ENCODE measurements at places on chromosomes 12 and 14.

- DNase-seq: no peak
These were observed 8.3 kb downstream of the DERA start for GRCh38 chr12:15919418-15919817.

GRCh38 chr12:50112456-50113218 lies 601 bp downstream of the COX14 start:
- DNase-seq: no peak

DNA sequence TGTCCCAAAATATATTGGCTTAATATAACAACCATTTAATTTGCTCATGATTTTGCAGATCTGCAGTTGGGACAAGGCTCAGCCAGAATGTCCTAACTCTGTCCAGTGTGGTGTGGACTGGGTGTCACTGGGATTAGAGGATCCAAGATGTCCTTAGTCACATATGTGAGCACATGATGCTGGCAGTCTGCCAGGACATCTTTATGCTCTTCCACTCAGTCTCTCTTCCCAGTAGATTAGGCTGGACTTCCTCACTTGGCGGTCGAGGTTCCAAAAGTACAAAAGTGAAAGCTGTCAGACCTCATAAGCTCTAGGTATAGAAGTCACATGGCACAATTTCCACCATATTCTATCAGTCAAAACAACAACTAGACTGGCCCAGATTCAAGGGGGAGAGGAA lies 167.9 kb upstream of the NTF3 start:
- DNase-seq: no peak

DNA sequence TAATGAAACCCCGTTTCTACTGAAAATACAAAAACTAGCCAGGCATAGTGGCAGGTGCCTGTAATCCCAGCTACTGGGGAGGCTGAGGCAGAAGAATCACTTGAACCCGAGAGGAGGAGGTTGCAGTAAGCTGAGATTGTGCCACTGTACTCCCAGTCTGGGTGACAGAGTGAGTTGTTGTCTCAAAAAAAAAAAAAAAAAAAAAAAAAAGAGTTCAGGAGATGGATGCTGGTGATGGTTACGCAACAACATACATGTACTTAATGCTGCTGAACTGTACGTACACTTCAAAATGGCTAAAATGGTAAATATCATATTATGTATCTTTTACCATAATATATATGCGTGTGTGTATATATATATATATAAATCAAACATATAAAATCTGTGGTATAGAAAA lies 29.0 kb downstream of the ACTN1 start:
- DNase-seq: no peak

DNA sequence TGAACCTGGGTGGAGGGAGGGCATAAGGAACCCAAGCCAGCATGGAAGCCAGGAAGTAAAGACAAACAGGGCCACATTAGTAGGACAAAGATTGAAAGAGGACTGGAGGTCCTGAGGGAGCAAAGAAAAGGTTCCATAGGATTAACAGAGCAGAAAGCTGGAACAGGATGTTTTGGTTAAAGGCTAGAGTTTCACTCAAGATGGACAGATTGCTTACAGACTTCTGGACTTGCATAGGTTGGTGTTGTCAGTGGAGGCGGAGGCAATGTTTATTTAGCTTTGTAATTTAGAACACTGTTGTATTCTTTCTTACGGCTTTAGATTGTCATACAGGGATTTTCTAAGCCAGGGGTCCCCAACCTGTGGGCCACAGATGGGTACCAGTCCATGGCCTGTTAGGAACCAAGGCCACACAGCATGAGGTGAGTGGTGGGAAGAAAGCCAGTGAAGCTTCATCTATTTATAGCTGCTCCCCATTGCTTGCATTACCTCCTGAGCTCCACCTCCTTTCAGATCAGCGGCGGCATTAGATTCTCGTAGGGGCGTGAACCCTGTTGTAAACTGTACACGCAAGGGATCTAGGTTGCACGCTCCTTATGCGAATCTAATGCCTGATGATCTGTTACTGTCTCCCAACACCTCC lies 31.3 kb downstream of the ZNF664 start:
- DNase-seq: no peak
